Renal cortex interstitium (tissue), 15 donors: ENCODE measurements at places on chromosomes 4 and X.

GRCh38 chrX:66163447-66163846 is 600 bp upstream of the HEPH start:
- no peak for DNase-seq

- DNase-seq: no peak
Measured at GRCh38 chr4:6959261-6959660, 49.6 kb downstream of the TBC1D14 start.

- DNase-seq: no peak
Measured at GRCh38 chr4:18722748-18723191, 701.2 kb upstream of the LCORL start.

DNA sequence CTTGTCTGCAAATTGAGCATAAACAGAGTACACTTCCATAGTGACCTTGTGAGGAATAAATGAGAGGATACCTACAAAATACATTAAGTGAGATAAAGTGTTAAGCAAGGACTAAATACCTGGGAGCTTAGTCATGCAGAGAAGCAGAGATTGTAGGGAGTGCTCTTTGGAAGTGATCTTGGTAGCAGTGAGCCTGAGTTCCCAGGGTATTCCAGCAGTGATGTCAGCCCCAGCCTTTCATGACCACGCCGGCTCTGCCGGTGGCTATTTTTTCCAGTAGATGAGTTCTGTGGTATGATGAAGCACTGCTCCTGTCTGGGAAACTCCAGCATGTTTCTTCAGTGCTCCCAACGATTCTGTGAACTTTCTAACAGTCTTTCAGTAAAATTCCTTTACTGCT is 391.5 kb upstream of the IGFBP7 start:
- no peak for DNase-seq

- no peak for DNase-seq
Measured at GRCh38 chr4:32172761-32173160, 1452.6 kb downstream of the PCDH7 start.

GRCh38 chr4:138398322-138398721 is 156.2 kb upstream of the SLC7A11 start:
- DNase-seq: no peak

DNA sequence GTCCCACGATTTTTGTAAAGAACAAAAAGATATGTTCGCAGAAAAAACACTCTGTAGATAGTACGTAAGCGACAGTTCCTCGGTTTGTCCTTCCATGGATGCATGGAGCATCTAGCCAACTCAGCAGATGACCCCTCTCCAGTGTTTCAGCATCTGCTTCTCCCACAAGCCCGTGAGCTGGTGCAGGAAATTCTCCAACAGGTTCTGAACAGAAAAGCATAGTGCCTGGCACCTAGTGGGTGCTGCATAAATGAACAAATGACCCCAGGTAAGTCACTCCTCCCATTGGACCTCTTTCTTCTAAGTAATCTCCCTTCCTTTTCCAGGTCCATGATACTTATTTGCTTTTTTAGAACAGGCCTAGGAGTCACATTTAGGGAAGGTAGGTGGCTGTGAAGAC is 966 bp upstream of the KIAA0232 start:
- DNase-seq: no peak

DNA sequence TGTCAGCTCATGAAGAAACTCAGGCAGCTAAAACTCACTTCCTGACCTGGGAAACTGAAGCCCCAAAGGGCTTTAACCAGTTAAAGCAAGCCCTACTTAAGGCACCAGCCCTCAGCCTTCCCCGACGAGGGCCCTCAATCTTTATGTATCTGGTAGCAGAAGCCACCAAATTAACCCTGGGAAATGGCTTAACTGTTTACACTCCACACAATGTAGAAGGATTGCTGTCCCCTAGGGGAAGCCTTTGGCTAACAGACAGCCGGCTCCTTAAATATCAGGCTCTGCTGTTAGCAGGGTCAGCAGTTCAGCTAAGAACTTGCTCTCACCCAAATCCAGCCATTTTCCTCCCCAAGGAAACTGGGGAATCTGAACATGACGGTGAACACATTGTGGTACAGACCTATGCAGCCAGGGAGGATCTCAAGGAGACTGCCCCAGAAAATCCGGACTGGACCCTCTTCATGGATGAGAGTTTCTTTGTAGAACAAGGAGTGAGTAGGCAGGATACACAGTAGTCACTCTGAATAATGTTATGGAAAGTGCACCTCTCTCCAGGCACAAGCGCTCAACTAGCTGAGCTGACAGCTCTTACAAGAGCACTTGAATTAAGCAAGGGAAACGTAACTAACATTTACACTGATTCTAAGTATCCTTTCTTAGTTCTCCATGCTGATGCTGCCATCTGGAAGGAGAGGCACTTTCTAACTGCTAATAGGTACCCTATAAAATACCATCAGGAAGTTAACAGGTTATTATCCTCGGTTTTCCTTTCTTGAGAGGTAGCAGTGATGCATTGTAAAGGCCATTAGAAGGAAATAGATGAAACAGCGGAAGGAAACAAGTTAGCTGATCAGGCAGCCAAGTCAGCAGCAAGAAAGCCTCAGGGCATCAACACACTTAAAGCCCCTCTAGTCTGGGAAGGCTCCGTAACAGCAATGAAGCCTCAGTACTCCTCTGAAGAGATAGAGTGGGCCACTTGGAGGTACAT is 9.6 kb upstream of the NAF1 start:
- no peak for DNase-seq

DNA sequence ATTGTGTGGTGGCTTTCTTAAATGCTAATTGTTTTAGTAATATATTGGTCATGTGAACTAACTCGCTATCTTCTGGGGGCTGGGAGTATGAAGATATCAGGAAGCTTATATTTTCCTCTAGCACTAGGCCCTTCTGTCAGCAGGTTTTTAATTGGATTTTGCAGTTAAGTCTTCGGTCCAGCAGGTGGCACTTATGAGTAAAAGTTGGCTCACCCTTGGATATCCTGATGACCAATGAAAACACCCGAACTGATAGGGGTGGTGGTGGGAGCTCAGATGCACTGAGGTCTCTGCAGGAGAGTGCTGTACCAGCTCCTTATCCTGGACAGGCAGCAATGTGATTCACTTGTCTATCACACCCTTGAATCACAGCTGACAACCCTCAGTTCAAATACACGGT is 1365.8 kb upstream of the DIAPH2 start:
- DNase-seq: no peak

GRCh38 chrX:119427024-119427794 is 28.1 kb downstream of the SLC25A43 start:
- DNase-seq: no peak

- no peak for DNase-seq
Measured at GRCh38 chr4:176357359-176358082, 37.8 kb downstream of the SPCS3 start.
